Stimulated activated CD4-positive, alpha-beta T cell treated with anti-CD3 and anti-CD28 coated beads, Interleukin-4, amount 100 ng/mL, for 48 hours (primary cell): ENCODE measurements at places on chromosomes 7 and 10.

GRCh38 chr7:99551334-99551733, 580 bp downstream of the FAM200A start:
- DNase-seq: no peak

DNA sequence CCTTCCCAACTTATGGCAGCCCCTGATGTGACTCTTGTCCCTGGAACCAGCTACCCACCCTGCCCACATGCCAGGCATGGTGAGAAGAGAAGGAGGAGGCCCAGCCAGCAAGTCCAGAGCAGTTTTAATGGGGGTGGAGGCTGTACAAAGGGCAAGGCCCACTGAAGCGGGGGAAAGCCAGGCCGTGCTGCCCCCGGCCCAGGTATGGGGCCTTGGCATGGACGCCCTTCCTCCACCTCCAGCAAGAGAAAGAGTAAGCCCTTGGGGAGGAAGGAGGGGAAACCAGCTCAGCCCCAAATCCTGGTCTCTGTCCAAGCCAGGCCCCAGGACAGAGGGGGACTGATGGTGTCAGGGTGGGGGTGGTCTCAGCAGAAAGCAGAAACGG, 7.0 kb downstream of the NFKB2 start:
- DNase-seq: no peak

GRCh38 chr7:91883676-91884362, 3.3 kb upstream of the MTERF1 start:
- no peak for DNase-seq

GRCh38 chr10:69327463-69328379, 49.4 kb downstream of the HK1 start:
- DNase-seq: no peak

DNA sequence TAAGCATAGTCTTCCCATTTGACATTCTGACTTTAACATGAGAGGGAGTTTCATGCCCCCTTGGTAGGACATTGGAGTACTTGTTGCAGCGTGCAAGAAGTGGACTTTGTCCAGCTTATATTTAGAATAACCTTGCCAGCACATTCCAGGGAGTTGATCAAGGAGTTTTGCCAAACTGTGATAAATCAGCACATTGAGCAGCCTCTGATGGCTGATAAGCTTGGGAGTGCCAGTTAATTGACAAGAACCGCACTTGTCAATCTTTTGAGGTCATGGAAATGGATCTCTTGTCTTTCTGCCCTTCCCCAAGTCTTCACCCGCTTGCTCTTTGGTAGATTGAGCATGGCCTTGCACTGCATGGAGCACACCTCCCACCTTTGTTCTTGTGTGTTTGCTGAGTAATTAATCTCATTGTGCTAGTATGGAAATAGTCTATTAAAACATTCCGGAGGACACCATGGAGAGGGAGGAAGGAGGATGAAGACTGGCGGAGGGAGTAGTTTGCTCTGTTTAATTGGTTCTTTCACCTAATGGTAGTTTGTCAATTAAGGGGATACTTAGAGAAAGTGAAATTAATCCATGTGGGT, 668.5 kb upstream of the GALNT17 start:
- no peak for DNase-seq

DNA sequence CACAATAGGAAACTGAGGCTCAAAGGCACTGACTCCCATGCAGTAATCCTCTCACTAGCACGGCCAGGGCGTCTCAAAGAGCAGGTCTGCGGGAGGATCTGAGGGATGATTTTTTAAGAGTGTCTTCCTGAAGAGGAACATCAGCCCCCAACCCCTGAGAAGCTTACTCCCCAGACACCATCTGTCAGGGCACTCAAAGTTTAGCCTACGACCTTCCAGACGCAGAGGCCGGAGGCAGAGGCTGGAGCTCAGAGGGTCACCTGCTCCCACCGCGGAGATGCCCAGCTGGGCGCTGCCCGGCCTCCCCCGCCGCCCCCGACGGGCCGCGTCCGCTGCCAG, 1.7 kb downstream of the ZNF777 start:
- no peak for DNase-seq

GRCh38 chr10:129207297-129207696, 259.7 kb upstream of the MGMT start:
- DNase-seq: no peak

- DNase-seq: no peak
These were observed 234.2 kb downstream of the CRPPA start for GRCh38 chr7:16187131-16187530.

- no peak for DNase-seq
These were observed 58.0 kb downstream of the LCOR start for GRCh38 chr10:96890172-96890513.

DNA sequence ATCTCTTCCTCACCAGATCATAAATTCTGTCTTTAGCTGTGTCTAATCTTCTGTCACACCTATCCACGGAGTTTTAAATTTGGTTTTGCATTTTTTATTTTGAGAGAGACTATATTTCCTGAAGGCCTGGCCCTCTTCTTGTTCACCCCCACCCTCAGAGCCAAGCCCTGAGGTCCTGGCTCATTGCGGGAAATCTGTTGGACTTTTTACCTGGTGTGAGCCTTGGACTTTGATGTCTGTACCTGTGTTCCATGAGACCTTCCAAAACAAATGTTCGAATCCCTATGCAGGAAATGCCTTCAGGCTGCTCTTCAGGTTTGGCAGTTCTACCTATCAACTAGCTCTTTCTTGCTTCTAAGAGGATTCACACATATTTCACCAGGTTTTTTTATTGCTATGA, 175.2 kb upstream of the GRB10 start:
- no peak for DNase-seq

- no peak for DNase-seq
These were observed 874.1 kb downstream of the GRM8 start for GRCh38 chr7:126378642-126379041.

DNA sequence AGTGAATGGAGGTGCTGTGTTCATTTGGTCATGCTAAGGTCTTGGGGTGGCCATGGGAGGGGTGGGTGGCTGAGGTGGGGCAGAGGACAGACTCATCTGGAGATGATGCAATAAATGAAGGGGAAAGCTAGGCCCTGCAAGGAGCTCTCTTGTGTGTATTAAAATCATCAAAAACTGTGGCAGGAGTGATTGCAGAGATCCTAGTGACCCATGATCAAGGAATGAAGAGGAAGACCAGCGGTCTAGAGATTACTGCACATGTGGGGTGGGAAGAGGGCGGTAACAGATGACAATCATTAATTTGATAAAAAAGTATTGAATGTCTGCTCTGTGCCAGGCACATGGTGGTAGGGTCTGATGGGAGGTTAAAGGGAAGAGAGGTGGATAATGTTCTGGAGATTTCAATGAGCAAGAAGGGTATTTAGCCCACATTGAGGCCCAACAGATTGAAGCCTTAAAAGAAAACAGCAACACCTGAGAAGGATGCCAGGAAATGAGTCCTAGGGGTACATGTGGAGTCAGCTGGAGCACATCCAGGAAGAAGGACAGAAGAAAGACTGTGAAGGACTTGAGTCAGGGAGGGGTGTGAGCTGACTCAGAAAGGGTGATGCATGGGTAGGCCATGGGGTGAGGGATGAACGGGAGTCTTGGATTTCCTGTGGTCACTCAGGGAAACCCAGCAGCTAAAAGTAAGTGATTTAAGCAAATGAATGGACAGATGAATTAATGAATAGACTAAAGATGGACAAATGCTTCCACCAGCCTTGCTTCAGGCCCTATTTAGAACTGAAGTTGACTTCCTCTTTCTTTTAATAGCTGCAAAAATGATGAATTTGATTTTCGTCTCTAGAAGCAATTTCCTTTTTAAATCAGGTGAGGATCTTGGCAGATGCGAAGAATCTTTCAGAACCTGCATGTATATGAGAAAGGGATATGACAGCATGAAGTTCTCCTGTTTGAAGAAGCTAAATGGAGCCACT, 83.1 kb upstream of the IGFBP3 start:
- no peak for DNase-seq

DNA sequence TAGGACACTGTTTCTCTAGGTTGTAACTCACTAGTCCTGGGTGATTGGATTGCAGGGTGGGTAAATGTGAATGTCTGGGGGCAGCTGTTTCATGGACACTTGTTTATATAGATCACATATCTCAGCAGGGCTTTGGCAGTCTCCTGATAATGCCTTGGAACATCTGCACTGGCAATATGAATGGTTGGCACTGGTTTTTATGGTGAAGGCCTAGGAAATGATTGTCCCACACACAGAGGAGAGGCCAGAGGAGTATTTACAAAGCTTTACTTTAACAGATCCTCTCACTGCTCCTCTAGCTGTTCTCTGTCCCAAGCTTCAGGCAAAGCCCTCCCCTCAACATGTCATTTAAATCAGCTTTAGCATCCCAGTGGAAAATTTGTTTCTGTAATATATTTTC, 171.3 kb upstream of the STEAP4 start:
- DNase-seq: no peak

GRCh38 chr10:120825878-120826769, 25.0 kb upstream of the WDR11 start:
- DNase-seq: no peak

GRCh38 chr7:99560834-99561736, 2.6 kb downstream of the ZNF655 start:
- DNase-seq: no peak

DNA sequence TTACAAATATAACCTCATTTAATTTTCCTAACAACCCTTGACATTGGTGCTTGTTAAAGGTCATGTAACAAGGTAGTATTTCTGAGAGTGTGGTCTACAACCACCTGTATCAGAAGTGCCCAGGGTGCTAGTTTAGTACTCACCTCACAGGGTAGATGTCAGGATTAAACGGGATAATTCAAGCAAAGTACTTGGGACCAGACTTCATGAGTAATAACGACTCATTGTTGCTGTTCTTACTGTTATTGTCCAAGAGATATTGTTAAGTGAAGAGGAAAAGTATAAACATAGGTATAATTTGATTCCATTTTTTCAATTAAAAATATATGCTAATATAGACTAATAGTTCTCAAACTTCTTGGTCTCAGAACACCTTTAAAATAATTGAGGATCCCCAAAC, 179.3 kb downstream of the WNT2 start:
- no peak for DNase-seq

DNA sequence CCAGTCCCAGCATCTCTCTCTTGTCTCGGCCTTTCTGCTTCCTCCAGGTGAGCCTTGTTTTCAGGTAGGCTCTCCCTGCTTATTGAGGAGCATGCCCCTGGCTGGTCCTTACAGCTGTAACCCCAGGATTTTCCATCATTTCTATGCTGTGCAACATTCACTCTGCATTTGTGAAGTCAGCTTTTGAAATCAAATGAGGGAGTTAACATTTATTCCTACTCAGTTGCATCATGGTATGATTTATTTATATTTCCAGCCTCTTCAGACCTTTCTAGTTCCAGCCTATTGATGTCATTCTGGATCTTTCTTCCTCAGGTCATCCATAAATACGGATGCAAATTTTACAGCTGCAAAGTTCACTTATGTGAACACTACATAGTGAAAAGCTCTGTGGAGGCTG, 755.6 kb downstream of the TYW1 start:
- no peak for DNase-seq

- DNase-seq: no peak
These were observed 47.4 kb downstream of the NRP1 start for GRCh38 chr10:33287112-33287511.
